HEK293T (cell line): ENCODE measurements at places on chromosomes 1 and 21.

DNA sequence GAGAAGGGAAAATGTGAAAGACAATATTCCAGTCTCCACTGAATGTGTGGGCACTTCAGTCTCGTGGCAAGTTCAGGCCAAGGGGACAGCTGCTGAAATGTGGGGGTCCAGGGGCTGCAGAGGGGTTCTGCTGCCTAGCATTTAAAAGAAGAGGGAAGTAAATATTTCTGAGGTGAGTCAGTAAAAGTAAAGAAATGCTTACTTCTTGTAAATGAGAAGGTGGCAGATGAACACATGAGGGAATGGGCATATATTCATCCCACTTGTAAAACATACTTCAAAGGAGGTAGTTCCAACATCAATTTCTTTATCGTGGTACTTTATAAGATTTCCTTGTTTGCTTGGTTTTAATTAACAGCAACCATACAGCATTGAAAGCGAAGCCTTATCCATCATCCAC is 63.1 kb upstream of the HIVEP3 start:
- DNase-seq: no peak

- no peak for DNase-seq
Measured at GRCh38 chr1:27656157-27656893, 15.7 kb downstream of the IFI6 start.

DNA sequence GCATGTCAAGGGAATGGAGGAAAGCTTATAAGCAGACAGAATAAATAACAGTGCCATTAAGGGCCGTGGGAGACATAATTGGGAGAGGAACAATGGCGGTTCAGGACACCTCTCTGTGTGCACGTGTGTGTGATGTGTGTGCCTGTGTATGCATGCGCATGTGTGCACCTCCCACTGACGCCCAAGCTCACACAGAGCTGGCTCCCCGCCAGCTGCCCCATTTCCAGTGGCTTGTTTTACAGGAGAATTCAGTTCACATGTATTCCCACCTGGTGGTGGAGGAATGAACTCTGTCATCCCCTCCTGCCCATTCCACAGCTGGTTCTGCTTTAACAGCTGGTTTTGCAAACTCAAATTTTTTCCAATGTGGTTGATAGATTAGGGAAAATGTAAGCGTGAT is 262.2 kb downstream of the AJAP1 start:
- no peak for DNase-seq

- DNase-seq: no peak
Measured at GRCh38 chr1:230898748-230899147, 30.4 kb upstream of the C1orf198 start.

- DNase-seq: no peak
Measured at GRCh38 chr1:154495496-154496273, 6.3 kb upstream of the TDRD10 start.

DNA sequence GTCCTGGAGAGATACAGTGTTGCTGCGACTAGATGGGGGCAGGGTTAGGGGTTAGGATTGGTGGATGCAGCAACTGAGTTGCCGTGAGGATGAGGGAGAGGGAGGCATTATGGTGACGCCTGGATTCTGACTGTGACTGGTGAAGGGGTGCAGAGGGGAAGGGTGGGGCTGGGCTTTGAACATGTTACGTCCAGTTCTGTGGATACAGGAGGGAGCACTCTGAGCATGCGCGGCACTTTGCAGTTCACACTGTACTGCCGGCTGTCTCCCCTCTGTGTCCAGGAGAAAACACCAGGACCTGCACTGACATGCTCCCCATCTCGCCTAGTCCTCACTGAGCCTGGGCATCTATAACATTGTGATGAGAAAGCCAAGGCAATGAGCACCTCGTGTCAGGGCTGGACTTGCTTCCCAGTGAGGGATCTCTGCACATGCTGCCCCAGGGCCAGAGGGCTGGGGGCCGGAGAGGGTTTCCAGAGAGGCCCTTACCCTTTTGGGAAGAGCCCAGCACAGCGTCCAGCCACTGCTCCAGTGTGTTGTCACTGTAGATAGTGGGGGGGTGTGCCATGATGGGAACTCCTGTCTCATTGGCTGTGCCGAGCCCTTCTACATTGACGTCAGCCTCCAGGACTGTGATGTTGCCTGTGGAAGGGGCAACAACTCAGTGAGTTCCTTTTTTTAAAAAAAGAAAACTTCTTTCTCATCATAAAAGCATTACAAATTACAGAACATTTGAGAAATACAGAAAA is 7.6 kb downstream of the FAM151A start:
- no peak for DNase-seq

DNA sequence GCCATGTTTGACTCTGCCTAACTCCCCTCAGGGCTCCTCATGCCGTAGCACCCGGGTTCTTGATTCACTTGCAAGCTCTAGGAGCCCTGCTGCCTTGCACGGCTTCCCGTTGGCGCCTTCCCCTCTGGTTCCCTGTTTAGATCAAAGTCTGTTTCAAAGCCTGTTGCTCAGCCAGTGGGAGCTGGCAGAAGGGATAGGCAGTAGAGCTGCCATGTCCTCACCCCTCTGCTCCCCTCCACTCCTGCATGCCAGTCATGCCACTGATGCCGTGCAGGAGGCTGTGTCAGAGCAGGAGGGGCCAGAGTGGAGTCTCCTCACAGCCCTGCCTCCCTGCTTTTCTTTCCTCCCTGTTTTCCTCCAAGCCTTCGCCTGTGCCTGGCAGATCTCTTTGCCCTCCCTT is 26.5 kb downstream of the HMGCS2 start:
- DNase-seq: no peak

GRCh38 chr1:9858293-9859035 is 34.7 kb upstream of the CLSTN1 start:
- no peak for DNase-seq

GRCh38 chr1:7973086-7973485 is 11.6 kb downstream of the PARK7 start:
- DNase-seq: no peak

- no peak for DNase-seq
Measured at GRCh38 chr1:246588159-246588721, 22.0 kb downstream of the CNST start.

- no peak for DNase-seq
Measured at GRCh38 chr1:44251989-44252671, 38.9 kb downstream of the DMAP1 start.
